ENCODE measurements at places on chromosomes 1 and 21. TPM values are rescaled to one million over a fixed set of nuclear protein-coding genes. Genes with fewer than 3 reads are reported as not detected.

DNA sequence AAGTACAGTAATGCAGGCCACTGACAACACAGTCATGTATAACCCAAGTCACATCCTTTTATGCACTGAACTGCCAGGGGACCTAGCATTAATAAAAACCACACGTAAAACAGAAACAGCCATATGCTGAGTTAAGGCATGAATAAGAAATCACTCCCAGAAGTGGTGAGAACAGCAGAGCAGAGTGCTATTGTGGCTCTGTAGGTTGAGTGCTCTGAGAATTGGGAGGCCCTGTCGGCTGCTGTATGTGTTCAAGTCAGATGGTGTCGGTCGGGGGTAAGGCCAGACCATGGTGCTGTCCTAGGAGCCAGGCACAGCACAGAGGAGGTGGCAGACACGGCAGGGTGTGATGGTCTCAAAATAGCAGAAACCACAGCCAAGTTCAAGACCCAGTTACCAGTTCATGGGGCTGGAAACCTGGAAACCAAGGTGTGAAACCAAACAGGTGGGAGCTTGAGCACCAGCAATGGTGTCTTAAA lies 126.6 kb upstream of the COA6 start:
- DNase-seq: no peak

- no peak for DNase-seq
Measured at GRCh38 chr1:231395076-231395997, 26.8 kb downstream of the EGLN1 start.

DNA sequence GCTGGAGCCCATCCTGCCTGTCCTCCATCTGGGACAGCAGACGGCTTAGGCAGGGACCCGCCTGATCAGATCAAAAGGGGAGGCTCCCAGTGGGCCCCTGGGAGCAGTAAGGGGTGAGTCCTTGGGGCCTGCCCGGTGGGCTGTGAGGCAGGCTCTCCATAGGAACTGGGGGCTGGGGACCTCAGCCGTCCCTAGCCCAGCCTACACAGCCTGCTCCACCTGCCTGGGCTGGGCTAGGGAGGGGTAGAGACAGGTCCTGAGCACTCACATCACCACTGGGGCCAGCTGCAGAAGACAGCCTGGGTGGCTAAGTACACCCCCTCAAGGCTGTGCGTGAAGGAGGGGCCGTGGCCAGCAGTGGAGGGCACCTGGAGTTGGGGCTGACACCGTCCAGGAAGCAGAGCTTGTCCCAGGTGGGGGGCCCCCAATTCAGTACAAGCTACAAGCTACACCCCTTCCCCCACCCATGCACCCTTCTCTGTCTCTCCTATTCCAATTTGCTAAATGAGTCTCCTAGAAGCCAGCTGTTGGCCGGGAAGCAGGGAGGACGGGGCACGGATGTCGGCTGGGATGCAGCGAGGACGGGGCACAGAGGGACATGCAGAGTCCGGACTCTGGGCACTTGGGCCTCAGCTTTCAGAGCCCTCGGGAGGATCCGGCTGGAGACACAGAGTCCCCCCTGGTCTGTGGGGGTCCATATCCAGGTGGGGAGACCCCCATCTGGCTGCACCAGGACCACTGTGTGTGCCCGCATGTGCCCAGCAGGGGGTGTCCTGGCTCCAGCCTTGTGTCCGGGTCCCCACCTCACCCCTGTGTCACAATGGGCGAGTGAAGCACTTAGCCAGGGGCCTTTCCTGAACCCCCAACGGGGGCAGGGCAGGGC lies 1.7 kb downstream of the ISG15 start:
- DNase-seq: no peak

DNTTIP2 gene
- 26.4 TPM for total RNA-seq

DNA sequence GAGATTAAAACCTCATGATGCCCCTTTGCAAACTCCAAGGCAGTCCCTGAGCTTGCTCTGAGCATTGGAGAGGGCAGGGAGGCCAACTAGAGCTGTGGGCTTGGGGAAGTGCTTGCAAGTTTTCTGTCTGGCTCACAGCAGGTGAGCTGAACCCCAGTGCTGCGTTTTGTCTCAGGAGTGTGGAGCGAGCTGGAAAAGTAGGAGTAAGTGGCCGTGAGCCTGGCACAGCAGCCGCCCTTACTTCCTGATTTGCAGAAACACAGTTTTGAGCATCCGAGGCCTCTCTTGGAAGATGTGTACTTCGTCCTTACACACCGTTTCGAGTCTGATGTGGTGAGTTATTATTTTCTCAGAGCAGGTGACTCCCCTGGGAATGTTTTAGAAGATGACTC lies 221.2 kb upstream of the C1orf174 start:
- no peak for DNase-seq

GRCh38 chr1:5720936-5721335 lies 271.3 kb downstream of the NPHP4 start:
- DNase-seq: no peak

DNA sequence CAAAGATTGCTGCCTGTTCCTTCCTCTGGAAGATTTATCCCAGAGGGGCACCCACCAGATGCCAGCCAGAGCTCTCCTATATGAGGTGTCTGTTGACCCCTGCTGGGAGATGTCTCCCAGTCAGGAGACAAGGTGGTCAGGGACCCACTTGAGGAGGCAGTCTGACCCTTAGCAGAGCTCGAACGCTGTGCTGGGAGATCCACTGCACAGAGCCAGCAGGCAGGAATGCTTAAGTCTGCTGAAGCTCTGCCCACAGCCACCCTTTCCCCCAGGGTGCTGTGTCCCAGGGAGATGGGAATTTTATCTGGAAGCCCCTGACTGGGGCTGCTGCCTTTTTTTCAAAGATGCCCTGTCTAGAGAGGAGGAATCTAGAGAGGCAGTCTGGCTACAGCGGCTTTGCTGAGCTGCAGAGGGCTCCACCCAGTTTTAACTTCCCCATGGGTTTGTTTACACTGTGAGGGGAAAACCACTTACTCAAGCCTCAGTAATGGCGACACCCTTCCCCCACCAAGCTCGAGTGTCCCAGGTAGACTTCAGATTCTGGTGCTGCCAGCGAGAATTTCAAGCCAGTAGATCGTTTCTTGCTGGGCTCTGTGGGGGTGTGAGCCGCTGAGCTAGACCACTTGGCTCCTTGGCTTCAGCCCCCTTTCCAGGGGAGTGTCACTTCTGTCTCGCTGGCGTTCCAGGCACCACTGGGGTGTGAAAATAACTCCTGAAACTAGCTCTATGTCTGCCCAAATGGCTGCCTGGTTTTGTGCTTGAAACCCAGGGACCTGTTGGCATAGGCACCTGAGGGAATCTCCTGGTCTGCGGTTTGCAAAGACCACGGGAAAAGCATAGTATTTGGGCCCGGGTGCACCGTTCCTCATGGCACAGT lies 51.1 kb upstream of the PDC start:
- DNase-seq: no peak

MAP3K21 gene
- 1.4 TPM for total RNA-seq

AADACL3 gene
- total RNA-seq: not detected

DNA sequence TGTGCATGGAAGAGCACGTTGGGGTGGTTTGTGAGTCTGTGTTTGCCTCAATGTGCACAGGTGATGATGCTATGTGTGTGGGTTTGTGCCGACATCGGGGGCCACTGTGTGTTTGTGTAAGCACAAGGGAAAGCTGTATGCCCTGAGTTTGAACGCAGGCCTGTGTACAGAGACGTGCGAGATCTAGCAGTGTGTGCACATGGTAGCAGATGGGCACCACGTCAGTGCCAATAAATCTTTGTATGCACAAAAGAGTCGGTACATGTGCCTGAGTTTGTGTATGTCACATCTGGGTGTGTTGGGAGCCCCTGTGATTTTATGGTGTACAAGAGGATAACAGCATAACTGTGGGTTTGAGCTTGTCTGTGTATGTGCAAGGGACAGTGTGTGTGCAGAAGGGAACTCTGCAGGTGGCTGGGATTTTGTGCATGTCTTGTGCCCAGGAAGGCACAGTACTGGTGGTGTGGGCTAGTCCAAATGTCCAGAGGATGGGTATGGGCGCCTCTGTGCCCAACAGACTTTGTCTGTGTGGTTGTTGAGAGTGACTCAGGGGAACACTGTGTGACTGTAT lies 32.0 kb upstream of the WASF2 start:
- no peak for DNase-seq

OR2T29 gene
- not detected for total RNA-seq

GRCh38 chr1:246215510-246215903 lies 291.6 kb downstream of the SMYD3 start:
- DNase-seq: no peak

DNA sequence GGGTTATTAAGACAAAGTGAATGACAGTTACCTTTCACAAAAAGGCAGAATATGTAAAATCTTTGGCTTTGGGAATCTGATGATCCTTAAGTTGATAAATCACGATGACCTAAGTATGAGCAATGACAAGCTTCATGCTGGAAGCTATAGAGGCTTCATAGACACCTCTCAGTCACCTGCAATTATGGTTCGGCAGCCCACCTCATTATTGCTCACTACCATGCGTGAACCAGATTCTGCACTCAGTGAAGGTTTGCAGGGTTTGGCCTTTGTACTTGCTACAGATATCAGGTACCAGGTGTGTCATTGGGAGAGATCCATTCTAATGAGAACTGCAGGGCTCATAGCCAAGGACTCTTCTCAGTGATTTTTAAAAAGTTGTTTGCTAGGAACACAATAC lies 163.5 kb downstream of the KCTD3 start:
- no peak for DNase-seq

RUNX1 gene
- 33.5 TPM for total RNA-seq

DNA sequence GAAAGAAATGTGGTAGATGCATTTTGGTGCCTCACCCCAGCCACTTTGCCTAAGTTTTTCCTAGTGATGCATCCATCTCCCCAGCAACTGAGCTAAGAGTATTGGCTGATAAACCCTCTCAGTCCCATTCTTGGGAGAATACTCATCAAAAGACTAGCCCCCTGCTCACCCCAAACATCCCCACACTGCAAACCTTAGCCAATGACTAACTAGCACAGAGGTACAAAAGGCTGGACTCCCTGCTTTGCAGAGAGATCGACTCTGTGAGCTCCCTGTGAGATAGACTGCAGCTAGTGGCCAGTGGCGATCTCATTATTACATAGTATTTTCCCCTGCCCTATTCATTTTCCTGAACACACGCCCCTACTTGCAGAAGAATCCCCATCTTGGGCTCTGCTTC lies 155.3 kb downstream of the HHIPL2 start:
- DNase-seq: no peak

DNA sequence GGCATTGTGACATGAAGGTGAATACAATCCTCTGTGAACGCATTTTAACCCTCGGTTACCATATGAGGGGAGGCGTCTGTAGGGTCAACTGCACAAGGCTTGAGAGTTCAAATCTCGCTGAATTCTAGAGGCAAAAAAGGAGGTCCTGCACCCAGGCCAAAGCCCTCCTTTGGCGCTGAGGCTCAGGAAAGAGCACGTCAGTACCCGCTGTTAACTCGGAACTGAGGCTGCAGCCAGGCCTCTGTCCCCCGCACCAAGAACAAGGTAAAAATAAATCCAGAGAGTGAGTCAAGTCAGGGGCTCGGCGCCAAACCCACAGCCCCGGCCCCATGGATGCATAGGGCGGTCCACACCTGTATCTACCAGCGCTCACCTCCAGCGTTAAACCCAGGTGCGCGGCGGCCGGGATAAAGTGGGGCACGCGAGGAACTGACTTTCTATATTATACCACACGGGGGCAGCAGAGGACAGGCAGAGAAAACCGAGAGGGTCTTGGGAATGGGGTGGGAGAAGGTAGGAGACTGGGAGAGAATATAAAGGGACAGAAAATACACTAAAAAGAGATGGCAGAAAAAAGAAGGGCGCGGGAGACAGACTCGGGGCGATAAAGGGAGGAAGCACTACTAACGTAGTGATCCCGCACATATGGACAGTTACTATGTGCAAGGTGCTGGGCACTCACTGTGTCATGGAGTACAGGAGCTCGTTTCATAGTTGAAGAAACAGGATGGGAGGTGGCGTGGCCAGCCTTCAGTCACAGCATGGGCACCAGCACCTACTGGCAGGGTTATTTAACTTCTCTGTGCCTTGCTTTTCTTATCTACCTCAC lies 54.9 kb downstream of the DMRTA2 start:
- DNase-seq: no peak

ADCY10 gene
- total RNA-seq: not detected

PRKCZ gene
- 2.5 TPM for total RNA-seq

PRAMEF27 gene
- total RNA-seq: not detected

GRIK3 gene
- not detected for total RNA-seq

DNA sequence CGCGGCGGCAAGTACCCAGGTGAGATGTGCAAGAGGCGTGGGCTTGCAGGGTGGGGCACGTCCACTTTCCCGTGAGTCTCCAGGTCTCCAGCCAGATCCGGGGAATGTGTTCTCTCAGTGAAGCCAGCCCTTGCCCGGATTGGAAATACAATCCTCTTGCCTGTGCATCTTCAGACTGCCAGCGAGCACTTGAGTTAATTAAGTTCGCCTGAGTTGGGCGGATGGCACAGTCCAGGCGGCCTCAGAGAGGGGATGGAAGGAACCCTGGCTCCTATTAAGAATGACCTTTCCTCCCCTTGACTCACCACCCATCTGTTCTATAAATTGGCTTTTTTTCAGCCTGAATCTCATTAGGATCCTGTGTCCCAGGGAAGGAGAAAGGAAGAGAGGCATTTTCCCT lies 33.3 kb upstream of the CNTN2 start:
- DNase-seq: no peak

DNA sequence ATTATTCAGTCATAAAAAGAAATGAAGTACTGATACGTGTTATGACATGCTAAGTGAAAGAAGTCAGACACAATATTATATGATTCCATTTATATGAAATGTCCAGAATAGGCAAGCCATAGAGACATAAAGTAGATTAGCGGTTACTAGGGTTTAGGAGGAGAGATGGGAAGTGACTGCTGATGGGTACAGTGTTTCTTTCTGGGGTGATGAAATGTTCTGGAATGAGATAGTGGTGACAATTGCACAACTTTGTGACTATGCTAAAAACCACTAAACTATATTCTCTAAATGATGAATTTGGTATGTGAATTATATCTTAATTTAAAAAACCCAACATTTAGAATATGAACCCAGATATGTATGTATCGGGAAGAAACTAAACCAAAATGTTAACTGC lies 27.6 kb downstream of the IPP start:
- DNase-seq: no peak

PRELP gene
- 115 TPM for total RNA-seq

GRCh38 chr21:41043014-41043413 lies 124.9 kb upstream of the BACE2 start:
- DNase-seq: no peak

DNA sequence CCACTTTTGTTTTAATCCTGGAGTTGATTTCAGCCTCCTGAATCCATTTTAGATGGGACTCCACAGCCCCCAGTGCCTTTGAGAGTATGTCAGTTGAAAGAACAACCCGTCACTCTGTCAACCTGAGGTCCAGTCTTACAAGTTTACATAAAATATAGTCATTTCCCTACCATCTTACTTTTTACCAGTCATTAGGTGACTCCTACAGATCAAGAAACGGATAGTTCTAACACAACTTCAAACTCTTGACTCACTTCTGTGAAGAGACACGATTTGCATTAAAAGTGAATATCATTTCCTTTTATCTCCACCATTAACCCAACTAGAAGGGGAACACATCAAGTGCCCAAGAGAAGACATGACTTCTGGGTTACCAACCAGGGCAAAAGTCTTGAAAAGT lies 147.1 kb downstream of the NTPCR start:
- DNase-seq: no peak

Measured in omental fat pad (tissue), 4 donors.